ENCODE measurements at places on chromosomes 7 and 10. TPM values are rescaled to one million over a fixed set of nuclear protein-coding genes. Genes with fewer than 3 reads are reported as not detected.

Gene MMRN2
- 0.08 TPM for total RNA-seq

Gene ATRNL1
- 41.9 TPM for total RNA-seq

Gene COBL
- total RNA-seq: 9.2 TPM

Gene CTBP2
- 38.1 TPM for total RNA-seq

Gene DGKB
- 0.03 TPM for total RNA-seq

Gene PTF1A
- total RNA-seq: not detected

Gene GDF2
- not detected for total RNA-seq

Gene PHTF2
- total RNA-seq: 32.2 TPM

Gene TRDMT1
- total RNA-seq: 9.7 TPM

Gene SLC18A3
- total RNA-seq: not detected

Gene AKR1C2
- not detected for total RNA-seq

Gene NPTX2
- total RNA-seq: 0.56 TPM

Gene HTR7
- 1.6 TPM for total RNA-seq

Gene GPC2
- 3.2 TPM for total RNA-seq

Gene PHKG1
- 1.9 TPM for total RNA-seq

Gene DNAJC30
- total RNA-seq: 4.3 TPM

Gene RHOBTB1
- 23.9 TPM for total RNA-seq

Gene ADCY1
- total RNA-seq: 41.4 TPM

Gene HSPA12A
- total RNA-seq: 12.5 TPM

Gene MSMB
- total RNA-seq: not detected

Gene LANCL2
- 22.8 TPM for total RNA-seq

Gene HTR5A
- total RNA-seq: 0.11 TPM

Gene TRIM73
- total RNA-seq: 0.50 TPM

Gene ALOX5
- not detected for total RNA-seq

Data from SK-MEL-5 (cell line).